Astrocyte of the spinal cord (primary cell): ENCODE measurements at places on chromosomes 3 and 15.

GRCh38 chr15:63350178-63350621 lies 31.4 kb downstream of the CA12 start:
- no peak for DNase-seq

- DNase-seq, result no peak
Observed at GRCh38 chr3:173398111-173398479, 551 bp downstream of the NLGN1 start.

DNA sequence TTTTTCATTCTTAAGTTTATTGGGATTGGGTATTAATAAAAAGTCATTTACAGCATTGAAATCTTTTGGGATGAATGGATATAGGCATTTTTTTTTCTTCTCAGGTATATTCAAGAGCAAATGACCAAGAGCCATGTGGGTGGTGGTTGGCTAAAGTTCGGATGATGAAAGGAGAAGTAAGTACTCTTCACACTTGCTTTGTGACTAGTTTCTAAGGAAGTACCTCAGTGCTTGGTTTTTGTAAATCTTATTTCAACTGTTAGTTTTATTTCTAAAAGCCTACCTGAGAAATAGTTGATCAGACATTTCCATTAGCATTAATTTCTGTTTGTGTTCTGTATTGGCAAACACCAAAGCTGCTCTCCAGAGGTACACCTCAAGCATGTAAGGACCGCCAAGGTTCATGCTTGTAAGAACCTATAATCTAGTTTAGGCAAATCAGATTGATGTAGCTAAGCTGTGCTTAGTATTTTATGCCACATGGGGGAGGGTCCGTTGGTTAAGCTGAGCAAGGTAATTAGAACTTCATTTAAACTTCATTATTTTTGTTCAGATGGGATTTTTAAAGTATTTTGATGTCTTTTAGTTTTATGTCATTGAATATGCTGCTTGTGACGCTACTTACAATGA lies 35.4 kb downstream of the FXR1 start:
- no peak for DNase-seq

DNA sequence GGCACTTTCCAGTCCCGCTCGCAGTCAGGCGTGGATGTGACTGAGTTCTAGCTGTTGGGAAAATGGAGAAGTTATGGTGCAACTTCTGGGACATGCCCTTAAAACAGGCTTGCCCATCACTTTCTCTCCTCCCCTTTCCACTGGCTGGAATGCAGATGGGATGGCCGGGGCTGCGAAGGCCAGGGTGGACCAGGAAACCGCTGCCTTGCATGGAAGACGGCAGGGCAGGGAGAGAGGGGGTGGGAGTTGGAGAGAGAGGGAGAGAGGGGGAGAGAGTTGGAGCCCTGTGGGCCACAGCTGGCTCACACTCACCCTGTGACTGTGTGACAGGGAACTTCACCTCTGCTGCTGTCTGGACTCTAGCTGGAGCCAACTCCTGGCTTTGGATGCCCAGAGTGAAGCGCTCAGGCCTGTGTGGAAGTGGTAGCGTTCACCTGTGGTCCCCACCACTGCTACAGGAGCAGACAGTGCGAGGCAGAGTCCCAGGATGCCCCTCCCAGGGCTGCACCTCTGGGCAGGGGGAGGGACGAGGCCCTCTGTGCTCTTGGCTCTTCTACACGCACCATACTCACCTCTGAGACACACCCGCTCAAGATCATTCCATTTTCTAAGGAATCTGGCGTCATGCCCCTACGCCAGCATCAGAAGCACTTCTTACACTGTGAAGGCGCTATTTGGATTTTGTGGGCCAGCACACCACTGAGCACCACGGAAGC lies 36.6 kb downstream of the KLHL25 start:
- no peak for DNase-seq

DNA sequence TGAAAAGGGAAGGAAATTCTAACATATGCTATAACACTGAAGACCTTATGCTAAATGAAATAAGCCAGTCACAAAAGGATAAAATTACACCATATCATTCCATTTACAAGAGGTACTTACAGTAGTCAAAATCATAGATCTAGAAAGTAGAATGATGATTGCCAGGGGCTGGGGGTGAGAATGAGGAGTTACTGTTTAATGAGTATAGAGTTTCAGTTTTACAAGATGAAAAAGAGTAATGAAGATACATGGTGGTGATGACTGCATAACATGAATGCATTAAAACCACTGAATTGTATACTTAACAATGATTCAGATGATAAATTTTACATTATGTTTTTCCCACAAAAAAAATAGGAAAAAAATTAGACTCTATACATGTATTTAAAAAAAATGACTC lies 152.6 kb downstream of the SCAPER start:
- DNase-seq, result no peak

DNA sequence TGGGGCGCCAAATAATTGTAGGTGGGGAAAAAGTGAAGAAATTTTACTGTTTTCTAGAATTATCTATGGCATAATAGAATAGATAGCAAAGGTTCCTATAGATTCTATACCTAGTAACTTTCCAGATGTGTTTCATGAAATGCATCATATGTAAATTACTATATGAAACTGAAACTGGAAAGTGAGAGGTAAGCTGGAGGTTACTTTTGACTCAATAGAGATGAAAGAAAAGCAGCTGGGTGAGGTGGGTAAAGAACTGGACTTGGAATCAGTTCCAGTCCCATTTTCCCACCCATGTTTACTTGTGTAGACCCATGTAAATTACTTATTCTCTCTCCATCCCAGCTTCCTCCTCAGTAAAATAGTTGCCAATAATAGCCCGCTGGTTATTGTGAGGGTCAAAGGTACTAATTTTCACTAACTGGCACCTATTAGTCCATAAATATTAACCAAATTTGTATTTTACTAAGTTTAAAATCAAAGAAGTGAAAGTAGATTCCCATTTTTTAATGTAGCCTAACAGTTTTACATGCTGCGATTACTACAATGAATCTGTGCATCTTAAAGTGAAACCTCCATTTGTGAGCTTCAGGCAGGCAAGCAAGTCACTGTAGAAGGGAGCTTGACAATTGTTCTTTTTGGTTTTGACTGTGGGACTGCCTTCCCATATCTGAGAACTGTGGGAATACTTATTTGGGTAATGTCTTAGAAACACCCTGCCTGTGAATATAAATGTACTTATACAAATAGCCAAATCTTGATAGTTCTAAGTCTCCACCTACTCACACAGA lies 312.1 kb downstream of the SLC9A9 start:
- peak; percentile 9 for DNase-seq

DNA sequence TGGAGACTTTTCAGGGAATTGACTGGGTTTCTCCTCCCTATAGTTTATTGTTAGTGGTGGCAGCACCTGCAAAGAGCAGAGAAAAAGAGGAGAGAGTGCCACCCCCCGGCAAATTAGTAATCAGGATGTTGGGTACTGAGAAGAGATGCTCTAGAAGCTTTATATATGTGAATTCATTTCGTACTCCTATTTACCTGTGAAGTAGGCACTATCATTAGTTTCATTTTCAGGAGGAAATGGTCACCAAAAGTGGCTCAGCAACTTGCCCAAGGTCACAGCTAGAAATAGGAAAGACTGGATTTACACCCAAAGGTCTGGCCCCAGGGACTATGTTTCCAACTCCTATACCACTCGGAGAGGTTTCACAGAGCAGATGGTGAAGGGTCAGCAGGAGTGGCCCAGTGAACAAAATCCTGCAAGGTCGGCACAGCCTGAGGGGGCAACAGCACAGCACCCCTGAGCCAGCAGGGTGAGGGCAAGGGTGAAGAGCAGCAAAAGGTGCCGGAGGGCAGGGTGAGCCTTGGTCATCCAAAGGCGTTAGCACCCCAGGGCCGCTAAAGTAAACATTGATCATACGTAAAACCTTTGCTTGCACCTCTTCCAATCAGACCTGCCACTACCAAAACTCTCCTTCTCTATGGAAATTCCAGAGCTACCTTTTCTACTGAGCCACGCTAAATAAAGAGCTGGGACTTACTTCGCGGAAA lies 23.6 kb downstream of the VGLL4 start:
- DNase-seq, result no peak

- no peak for DNase-seq
Observed at GRCh38 chr15:31300208-31300661, 26.4 kb upstream of the KLF13 start.

GRCh38 chr3:129560911-129561594 lies 18.1 kb downstream of the H1-8 start:
- DNase-seq, result peak; percentile 79

GRCh38 chr3:192005989-192006388 lies 545.0 kb downstream of the PYDC2 start:
- DNase-seq, result no peak

DNA sequence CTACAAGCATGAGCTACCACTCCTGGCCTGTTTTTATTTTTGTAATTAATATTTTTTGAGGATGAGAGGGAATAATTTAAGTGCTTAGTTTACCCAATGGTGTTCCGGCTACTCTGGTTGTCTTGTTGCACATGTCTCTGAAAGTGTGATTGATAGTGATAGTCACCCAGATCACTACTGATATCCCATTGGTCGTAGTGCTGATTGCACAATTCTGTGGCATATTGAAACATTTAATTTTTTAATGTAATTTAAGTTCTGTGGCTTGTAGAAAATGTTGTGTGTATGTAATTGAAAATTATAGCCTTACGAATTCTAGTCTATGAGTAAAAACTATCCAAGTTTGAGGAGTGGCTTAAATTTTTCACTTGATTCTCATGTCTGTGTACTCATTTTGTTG lies 11.9 kb downstream of the ARIH2 start:
- no peak for DNase-seq

DNA sequence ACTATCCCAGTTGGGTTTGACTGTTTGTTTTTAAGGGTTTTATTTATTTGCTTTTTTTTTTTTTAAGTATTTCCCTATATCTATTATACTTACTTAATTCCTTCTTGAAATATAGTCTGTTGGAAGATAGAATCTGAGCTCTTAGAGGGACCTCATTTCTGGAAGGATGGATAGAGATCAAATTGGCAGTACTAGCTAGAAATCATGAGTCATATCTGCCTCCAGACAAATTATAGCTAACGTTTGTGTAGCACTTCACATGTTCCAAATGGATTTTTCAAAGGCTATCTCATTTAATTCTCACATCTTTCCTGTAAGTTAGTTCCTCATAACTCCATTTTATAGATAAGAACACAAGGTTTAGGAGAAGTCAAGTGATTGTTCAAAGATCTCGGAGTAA lies 384.7 kb downstream of the ZIC1 start:
- peak; percentile 40 for DNase-seq

DNA sequence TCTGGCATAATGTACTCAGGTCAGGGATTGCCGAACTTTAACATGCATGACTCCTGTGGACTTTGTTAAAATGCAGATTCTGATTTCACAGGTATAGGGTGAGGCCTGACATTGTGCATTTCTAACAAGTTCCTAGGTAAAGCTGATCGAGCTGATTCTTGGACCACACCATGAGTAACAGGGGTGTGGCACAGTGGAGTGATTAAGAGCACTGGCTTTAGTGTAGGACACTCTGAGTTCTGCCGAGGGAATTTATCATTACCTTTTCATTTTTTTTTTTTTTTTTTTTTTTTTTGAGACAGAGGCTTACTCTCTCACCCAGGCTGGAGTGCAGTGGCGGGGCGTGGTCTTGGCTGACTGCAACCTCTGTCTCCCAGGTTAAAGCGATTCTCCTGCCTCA lies 169.3 kb downstream of the ADAMTS9 start:
- DNase-seq, result no peak

- DNase-seq, result no peak
Observed at GRCh38 chr15:90562669-90563068, 32.9 kb downstream of the CRTC3 start.

- no peak for DNase-seq
Observed at GRCh38 chr3:8962226-8962861, 928 bp downstream of the RAD18 start.

GRCh38 chr3:172065527-172065926 lies 26.1 kb downstream of the FNDC3B start:
- DNase-seq, result peak; percentile 84

- DNase-seq, result no peak
Observed at GRCh38 chr3:41574900-41575299, 375.6 kb downstream of the CTNNB1 start.

DNA sequence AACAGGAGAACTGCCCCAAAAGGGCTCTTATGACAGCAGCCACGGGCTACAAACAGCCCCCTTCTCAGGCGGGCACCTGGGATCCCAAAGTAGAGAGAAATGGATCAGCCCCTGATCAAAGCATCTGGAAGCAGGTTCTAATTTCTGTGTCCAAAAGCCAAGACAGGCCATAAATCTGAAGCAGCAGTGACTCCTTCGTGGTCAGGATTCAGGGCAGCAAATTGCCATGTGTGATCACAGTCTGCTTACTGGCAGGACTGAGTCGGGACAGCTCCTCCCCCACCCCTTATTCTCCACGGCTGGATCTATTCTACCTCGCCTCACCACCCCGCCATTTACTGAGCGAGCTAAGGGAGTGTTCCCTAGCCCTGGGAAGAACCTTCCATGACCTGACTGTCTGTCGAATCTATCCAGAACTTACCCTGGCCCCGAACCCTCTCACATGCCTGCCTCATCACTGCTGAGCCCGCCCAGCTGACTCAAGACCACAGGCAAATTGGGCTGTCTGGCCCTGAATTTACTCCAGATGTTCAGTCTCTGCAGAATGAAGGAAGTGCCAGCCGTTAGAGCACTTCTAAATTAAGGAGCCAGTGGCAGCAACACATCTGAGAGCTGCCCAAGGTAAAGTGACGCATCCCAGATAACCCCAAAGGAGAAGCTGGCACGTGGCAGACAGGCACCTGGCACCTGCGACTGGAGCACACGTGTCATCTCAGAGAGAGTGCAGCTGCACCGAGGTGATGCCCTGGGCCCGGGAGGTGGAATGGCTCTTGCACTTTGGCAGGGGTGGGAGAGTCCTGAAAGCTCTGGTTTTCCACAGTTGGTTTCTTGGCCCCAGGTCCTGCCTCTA lies 1.3 kb downstream of the LRRC15 start:
- DNase-seq, result peak; percentile 40

- DNase-seq, result no peak
Observed at GRCh38 chr3:193680220-193680619, 87.2 kb downstream of the OPA1 start.

GRCh38 chr3:73471986-73472787 lies 152.6 kb downstream of the PDZRN3 start:
- no peak for DNase-seq

DNA sequence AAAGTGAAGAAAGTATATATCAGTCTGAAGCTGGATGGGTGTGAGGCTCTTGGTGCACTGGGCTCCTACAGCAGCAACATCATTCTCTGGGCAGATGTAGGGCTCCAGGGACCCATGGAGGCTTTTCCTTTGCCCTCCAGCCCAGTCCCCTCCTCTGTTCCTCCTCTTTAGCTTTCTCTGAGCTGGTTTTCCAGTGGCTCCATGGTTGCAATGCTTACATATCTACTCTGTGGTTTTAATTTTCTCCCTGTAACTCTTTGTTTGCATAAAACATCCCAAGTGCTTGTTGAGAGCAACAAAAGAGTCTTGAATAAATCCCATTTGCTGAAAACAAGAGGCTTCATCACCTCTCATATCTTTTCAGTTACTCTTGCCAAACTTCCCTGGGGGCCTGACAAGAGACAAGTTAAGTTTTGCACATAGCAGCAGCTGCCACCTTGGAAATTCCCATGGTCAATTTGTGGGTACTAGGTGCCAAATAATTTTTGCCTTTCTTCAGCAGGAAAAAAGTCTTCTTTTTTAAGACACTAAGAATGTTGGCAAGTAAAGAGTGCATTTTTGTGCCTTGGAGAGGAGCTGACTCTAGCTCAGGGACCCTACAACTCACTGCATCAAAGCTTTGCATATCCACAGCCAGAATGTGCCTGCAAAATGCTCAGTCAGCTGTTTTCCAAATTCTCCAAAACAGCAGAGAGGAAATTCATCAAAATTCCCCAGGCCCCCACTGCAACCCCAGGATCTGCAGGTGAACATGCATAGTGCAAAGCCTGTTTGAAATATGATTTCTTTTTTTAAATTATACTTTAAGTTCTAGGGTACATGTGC lies 41.9 kb downstream of the COLQ start:
- no peak for DNase-seq
